ENCODE measurements at places on chromosomes 1 and 21. TPM values are rescaled to one million over a fixed set of nuclear protein-coding genes. Genes with fewer than 3 reads are reported as not detected.

- no peaks in the 10 kb centered on the region for H3K36me3 ChIP-seq
- H3K4me3 ChIP-seq = no peak overlapping the region
- no peak for DNase-seq
- no peaks in the 10 kb centered on the region for H3K4me1 ChIP-seq
- H3K27me3 ChIP-seq = no peaks in the 10 kb centered on the region
- no peak overlapping the region for H3K27ac ChIP-seq
These were observed 45.3 kb downstream of the MAST2 start for GRCh38 chr1:45848714-45849113.

DNA sequence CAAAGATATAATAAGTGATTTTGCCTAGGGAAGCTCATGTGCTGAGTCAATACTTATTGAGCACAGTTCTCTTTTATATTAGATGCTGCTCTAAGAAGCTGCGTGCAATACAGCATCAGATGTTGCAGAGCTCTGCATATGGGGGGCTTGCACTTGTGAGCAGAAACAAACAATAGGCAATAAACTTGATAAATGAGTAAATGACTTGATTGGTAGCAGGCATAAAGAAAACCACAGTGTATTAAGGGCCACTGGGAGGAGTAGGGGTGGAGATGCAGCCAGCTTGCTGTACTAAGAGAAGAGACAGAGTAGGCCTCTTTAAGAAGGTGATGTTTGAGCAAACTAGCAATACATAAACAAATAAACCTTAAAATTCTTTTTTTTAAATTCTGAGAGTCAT lies 598.5 kb upstream of the ADAMTS5 start:
- no peaks in the 10 kb centered on the region for H3K27me3 ChIP-seq
- no peak overlapping the region for H3K4me3 ChIP-seq
- peaks cover 6% of the 10 kb centered on the region for H3K4me1 ChIP-seq
- no peak for DNase-seq
- no peaks in the 10 kb centered on the region for H3K36me3 ChIP-seq

- H3K36me3 ChIP-seq = peaks cover 8% of the 10 kb centered on the region
- H3K27me3 ChIP-seq = peaks cover 21% of the 10 kb centered on the region
- no peak overlapping the region for H3K4me3 ChIP-seq
- H3K27ac ChIP-seq = peak overlapping the region; percentile 97
- H3K4me1 ChIP-seq = peaks cover 80% of the 10 kb centered on the region
- no peak for DNase-seq
These were observed 1.2 kb upstream of the HSPB7 start for GRCh38 chr1:16018749-16019643.

- peaks cover 27% of the 10 kb centered on the region for H3K4me1 ChIP-seq
- H3K4me3 ChIP-seq = no peak overlapping the region
- DNase-seq = no peak
- peaks cover 9% of the 10 kb centered on the region for H3K36me3 ChIP-seq
These were observed 2.0 kb downstream of the ALDH4A1 start for GRCh38 chr1:18900303-18900841.

Gene RGSL1
- total RNA-seq = not detected

DNA sequence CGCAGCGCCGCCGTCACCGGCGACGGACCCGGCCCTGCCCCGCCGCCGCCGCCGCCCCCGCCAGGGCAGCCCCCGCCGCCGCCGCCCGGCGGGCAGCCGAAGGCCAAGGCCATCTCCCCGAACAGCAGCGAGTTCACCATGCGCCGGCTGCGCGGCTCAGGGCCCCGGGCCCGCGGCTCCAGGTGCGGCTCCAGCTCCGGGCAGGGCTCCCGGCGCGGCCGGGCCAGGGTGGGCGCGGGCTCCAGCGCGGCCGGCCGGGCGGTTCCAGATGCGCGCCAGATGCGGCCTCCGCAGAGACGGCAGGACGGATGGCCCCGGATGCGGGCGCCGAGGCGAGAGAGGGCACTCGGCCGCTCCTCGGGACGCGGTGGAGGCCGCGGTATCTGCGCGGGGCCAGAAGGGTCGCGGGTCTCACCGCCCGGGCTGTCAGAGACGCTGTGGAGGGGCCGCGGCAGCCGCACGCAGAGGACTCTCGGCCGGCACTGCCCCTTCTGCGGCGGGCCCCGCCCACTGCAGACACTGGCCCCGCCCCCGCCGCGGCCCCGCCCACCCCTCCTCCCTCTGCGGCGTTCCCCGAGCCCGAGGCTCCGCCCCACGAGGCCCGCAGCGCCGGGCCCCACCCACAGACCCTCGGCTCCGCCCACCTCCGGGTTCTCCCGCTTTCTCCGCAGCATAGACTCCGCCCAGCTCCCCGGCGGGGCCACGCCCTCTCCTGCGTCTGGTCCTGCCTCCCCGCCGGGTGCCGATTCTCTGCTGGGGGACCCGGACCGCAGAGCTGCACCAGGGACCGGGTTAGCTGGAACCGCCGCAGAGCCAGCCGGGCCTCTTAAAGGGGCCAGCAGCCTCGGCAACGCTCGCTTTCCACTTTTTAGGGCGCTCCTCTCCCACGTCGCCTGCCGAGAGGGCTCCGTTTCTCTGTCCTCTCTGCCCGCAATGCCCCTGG lies at the start of gene IFFO2:
Gene IFFO2, minus strand, starts transcription at position 484 of the 943 bp plus-strand sequence. Its CDS starts 344 bp downstream, at position 140.
- peak within 1 kb of the TSS; percentile 74 for H3K4me3 ChIP-seq
- peaks cover 32% of the 10 kb centered on the region for H3K4me1 ChIP-seq
- H3K27ac ChIP-seq = peak within 1 kb of the TSS; percentile 62
- H3K36me3 ChIP-seq = peaks cover 5% of the 10 kb centered on the region
- DNase-seq = peak; percentile 97

Gene MMP23B
- 50.7 TPM for total RNA-seq

- DNase-seq = no peak
- H3K4me1 ChIP-seq = no peaks in the 10 kb centered on the region
- H3K36me3 ChIP-seq = peaks cover 26% of the 10 kb centered on the region
- H3K27me3 ChIP-seq = no peaks in the 10 kb centered on the region
These were observed 2.1 kb downstream of the TEX38 start for GRCh38 chr1:46673749-46674182.

DNA sequence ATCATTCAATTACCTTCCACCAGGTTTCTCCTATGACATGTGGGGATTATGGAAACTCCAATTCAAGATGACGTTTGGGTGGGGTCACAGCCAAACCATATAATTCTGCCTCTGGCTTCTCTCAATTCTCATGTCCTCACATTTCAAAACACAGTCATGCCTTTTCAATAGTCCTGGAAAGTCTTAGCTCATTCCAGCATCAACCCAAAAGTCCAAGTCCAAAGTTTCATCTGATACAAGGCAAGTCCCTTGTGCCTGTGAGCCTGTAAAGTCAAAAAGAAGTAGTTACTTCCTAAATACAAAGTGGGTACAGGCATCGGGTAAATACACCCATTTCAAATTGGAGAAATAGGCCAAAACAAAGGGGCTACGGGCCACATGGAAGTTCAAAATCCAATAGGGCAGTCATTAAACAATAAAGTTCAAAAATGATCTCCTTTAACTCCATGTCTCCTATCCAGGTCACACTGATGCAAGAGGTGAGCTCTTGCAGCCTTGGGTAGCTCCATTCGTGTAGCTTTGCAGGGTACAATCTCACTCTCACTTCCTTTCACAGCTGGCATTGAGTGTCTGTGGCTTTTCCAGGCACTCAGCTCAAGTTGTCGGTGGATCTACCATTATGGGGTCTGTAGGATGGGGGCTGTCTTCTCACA lies 112.9 kb downstream of the FCRL5 start:
- no peak overlapping the region for H3K4me3 ChIP-seq
- no peaks in the 10 kb centered on the region for H3K4me1 ChIP-seq
- DNase-seq = peak; percentile 10
- no peaks in the 10 kb centered on the region for H3K36me3 ChIP-seq
- no peak overlapping the region for H3K27ac ChIP-seq

Gene GPR52
- total RNA-seq = 0.89 TPM

DNA sequence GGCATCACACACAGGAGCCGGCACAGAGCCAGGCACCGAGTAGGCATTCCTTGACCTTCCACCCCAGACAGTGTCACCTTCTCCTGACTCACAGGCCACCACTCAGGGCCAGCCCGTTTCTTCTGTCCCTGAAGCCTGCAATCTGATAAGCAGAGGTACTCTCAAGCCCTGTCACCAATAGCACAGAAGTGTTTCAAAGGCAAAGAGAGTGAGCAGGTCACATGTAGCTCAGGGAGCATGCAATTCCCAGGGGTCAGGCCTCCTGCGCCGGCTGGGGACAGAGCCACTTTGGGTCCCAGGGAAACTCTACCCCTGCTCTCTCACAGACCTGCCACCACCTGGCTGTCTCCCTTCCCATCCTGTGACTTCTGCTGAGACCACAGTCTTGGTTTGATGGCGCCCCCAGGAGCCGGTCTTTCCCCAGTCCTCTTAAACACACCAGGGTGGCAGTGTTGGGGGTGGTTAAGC lies 13.2 kb downstream of the CAPN9 start:
- DNase-seq = no peak
- H3K4me1 ChIP-seq = peaks cover 36% of the 10 kb centered on the region

Gene PADI3
- not detected for total RNA-seq

Gene ACTL8
- total RNA-seq = not detected

GRCh38 chr1:242477944-242478343 lies 46.6 kb downstream of the PLD5 start:
- H3K4me3 ChIP-seq = no peak overlapping the region
- peak; percentile 22 for DNase-seq
- no peaks in the 10 kb centered on the region for H3K36me3 ChIP-seq
- no peak overlapping the region for H3K27ac ChIP-seq
- H3K27me3 ChIP-seq = no peaks in the 10 kb centered on the region
- no peaks in the 10 kb centered on the region for H3K4me1 ChIP-seq

DNA sequence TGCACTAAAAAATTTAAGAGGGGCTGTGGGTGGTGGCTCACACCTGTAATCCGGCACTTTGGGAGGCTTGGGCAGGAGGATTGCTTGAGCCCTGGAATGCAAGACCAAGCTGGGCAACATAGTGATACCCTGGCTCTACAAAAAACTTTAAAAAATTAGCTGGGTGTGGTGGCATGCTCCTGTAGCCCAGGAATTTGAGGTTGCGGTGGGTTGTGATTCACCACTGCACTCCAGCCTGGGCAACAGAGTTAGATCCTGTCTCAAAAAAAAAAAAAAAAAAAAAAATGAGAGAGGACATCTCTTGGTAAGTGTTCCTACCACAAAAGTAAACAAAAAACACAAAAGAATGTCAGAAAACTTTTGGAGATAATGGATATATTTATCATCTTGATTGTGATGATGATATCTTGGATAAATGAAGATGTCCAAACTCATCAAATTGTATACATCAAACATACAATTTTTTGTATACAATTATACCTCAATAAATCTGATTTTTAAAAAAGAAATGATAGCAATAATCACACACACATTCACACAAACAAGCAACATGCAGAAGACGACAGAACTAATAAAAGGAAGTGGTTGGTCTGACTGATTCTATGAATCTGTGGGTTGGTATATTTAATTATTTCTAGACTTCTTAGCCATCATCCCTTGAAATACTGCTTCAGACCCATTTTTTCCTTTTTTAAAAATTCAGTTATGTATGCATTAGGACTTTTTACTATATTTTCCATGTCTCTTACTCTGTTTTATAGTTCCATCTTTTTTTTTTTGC lies 465.9 kb downstream of the PLA2G4A start:
- H3K4me3 ChIP-seq = no peak overlapping the region
- H3K27me3 ChIP-seq = no peaks in the 10 kb centered on the region
- DNase-seq = no peak
- no peak overlapping the region for H3K27ac ChIP-seq
- no peaks in the 10 kb centered on the region for H3K4me1 ChIP-seq

GRCh38 chr1:248793592-248793991 lies 32.1 kb downstream of the SH3BP5L start:
- no peaks in the 10 kb centered on the region for H3K4me1 ChIP-seq
- H3K27ac ChIP-seq = no peak overlapping the region
- H3K27me3 ChIP-seq = no peaks in the 10 kb centered on the region

DNA sequence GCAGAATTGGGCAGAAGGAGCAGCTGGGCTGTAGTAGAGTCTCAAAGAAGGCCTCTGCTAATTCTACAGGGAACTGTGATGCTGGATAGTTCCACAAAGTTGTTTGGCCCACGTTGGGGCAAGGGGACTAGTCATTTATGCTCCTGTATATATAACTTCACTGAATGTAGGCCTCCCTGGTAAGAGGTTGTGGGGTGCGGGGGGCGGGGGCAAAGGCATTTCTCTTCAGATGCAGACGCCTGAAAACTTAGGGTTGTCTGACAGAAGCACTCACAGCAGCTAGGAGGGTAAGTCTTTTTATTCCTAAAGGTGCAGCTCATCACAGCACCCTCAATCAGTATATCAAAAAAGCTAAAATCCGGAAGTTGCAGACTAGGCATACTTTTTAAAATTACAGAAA lies 38.5 kb upstream of the DENND1B start:
- H3K36me3 ChIP-seq = no peaks in the 10 kb centered on the region
- DNase-seq = no peak
- no peak overlapping the region for H3K4me3 ChIP-seq
- no peaks in the 10 kb centered on the region for H3K4me1 ChIP-seq

GRCh38 chr1:162265983-162266382 lies 110.7 kb downstream of the SPATA46 start:
- no peaks in the 10 kb centered on the region for H3K27me3 ChIP-seq
- H3K27ac ChIP-seq = no peak overlapping the region
- H3K4me3 ChIP-seq = no peak overlapping the region
- DNase-seq = no peak

- H3K27ac ChIP-seq = no peak overlapping the region
- H3K27me3 ChIP-seq = no peaks in the 10 kb centered on the region
- no peaks in the 10 kb centered on the region for H3K4me1 ChIP-seq
These were observed 26.0 kb downstream of the ATF6 start for GRCh38 chr1:161791904-161792655.

Gene NUP210L
- total RNA-seq = 0.04 TPM

GRCh38 chr1:37673920-37674319 lies 18.4 kb upstream of the CDCA8 start:
- peaks cover 19% of the 10 kb centered on the region for H3K27me3 ChIP-seq
- no peak overlapping the region for H3K4me3 ChIP-seq
- H3K4me1 ChIP-seq = peaks cover 19% of the 10 kb centered on the region
- H3K36me3 ChIP-seq = no peaks in the 10 kb centered on the region

Gene CACNA1S
- 26.1 TPM for total RNA-seq

- peaks cover 52% of the 10 kb centered on the region for H3K4me1 ChIP-seq
- no peaks in the 10 kb centered on the region for H3K27me3 ChIP-seq
- no peak overlapping the region for H3K4me3 ChIP-seq
- DNase-seq = peak; percentile 88
- H3K36me3 ChIP-seq = no peaks in the 10 kb centered on the region
These were observed 105.9 kb downstream of the LAMC2 start for GRCh38 chr1:183291802-183292514.

Gene WNT2B
- total RNA-seq = 7.8 TPM

DNA sequence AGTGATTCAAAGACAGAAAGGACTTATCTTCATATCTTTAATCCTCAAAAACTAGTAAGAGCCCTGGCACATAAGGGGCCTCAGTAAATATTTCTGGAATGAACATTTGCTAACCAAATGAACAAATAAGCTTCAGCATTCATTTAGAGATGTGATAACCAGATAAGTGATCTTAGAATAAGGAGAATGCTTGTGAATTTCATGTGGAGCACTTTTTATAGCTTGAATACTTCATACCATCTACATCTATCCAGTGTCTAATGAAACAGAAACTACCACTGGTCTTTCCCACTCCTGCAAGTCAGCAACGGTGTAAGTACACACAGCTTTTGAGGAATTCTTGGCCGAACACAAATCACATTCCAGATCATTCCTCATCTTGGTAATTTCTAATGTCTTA lies 38.5 kb downstream of the EDEM3 start:
- no peaks in the 10 kb centered on the region for H3K4me1 ChIP-seq
- H3K36me3 ChIP-seq = peaks cover 20% of the 10 kb centered on the region

Measured in muscle of leg (tissue), 16 donors.